ENCODE measurements at places on chromosomes 3 and 15. TPM values are rescaled to one million over a fixed set of nuclear protein-coding genes. Genes with fewer than 3 reads are reported as not detected.

CDHR4 gene
- not detected for polyA plus RNA-seq

MUSTN1 gene
- 0.80 TPM for polyA plus RNA-seq

GRIP2 gene
- polyA plus RNA-seq, result 0.57 TPM

ISL2 gene
- 1.8 TPM for polyA plus RNA-seq

NR2E3 gene
- 0.12 TPM for polyA plus RNA-seq

KNG1 gene
- polyA plus RNA-seq, result not detected

FES gene
- 1.5 TPM for polyA plus RNA-seq

GTPBP8 gene
- 10.7 TPM for polyA plus RNA-seq

MESP2 gene
- 1.2 TPM for polyA plus RNA-seq

CALML4 gene
- polyA plus RNA-seq, result 5.5 TPM

MYO5C gene
- 0.08 TPM for polyA plus RNA-seq

ANKRD34C gene
- not detected for polyA plus RNA-seq

FBXO40 gene
- polyA plus RNA-seq, result not detected

Data from foreskin keratinocyte (primary cell).